ENCODE measurements at places on chromosomes 4 and X.

DNA sequence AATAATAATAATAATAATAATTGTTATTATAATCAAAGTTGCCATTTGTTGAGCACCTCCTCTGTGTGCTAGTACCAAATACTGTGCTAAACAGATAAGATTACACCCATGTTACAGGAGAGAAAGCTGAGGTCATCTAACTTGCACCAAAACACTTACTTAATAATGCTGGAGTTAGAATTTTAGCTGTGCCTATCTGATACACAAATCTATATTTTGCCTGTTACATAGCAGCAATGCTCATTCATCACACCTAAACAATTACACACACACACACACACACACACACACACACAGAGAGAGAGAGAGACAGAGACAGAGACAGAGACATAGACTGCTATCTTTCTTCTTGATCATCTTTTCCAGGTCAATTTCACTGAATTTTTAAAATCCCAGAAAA is 170.9 kb upstream of the KLF3 start:
- DNase-seq: no peak

- no peak for DNase-seq
Measured at GRCh38 chr4:142353149-142353738, 492.9 kb downstream of the INPP4B start.

GRCh38 chr4:150206954-150207353 is 128.7 kb downstream of the DCLK2 start:
- DNase-seq: no peak

DNA sequence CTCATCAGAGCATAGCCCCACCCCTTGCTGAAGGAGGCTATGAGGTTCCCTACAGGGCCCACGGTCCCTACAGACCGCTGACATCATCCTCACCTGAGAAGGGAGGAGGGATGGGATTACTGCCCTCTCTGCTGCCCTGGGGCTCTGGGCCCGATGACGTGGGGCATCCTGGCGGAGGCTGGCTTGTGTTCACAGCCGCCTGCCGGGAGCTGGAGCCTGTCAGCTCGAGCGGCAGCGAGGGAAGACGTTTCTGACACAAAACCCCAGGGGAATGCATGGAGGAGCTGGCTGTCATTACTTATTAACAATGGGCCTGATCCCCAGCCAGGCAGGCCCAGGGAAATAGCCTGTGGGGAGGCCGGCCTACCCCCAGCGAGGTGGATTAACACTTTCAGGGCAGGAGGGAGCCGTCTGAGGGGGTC is 106.6 kb upstream of the ATP6AP2 start:
- no peak for DNase-seq

GRCh38 chr4:17029964-17030363 is 131.5 kb upstream of the LDB2 start:
- DNase-seq: no peak

DNA sequence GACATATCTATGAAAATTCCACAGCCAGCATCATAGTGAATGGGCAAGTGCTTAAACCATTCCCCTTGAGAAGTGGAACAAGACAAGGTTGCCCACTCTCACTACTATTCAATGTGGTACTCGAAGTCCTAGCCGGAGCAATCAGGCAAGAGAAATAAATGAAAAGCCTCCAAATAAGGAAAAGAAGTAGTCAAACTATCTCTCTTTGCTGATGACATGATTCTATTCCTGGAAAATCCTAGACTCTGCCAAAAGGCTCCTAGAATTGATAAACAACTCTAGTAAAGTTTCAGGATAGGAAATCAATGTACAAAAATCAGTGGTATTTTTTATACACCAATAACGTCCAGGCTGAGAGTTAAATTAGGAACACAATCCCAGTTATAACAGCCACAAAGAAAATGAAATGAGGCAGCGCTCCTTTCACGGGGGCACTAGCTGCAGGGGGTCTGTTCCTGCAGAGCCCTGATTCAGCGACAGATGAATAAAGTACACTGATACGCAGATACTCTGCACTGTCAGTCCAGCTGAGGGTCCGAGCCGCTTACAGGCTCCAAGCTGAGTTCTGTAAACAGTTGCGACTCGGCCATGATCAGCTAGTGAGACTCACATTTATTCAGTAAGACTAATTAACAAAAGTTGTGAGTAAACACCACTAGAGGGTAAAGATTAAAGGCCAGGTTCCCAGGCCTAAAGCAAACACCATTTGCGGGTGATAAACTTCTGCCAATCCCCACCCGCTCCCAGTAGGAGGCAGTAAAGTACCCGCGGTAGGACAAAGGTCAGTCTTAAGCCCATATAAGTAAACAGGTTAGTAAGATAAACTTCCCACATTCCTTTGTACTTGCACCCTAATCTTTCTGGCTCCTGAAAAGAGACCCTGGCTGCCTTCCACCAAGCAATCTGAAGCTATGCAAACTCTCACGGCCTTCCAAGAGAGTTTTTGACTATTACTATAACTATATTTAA is 290.6 kb upstream of the GRID2 start:
- DNase-seq: no peak

Measured in activated CD8-positive, alpha-beta memory T cell treated with anti-CD3 and anti-CD28 coated beads for 4 hours (primary cell).